Uterus (tissue), 4 donors: ENCODE measurements at places on chromosomes 3 and 15. TPM values are rescaled to one million over a fixed set of nuclear protein-coding genes. Genes with fewer than 3 reads are reported as not detected.

GRCh38 chr15:72199721-72200212 is 2.2 kb upstream of the GRAMD2A start:
- DNase-seq = peak; percentile 73
- no peak overlapping the region for H3K27ac ChIP-seq
- H3K4me1 ChIP-seq = peaks cover 5% of the 10 kb centered on the region
- no peak overlapping the region for H3K4me3 ChIP-seq

KCNAB1 gene
- total RNA-seq = 4.4 TPM

SERPINI2 gene
- not detected for total RNA-seq

STAC gene
- 2.8 TPM for total RNA-seq

DNA sequence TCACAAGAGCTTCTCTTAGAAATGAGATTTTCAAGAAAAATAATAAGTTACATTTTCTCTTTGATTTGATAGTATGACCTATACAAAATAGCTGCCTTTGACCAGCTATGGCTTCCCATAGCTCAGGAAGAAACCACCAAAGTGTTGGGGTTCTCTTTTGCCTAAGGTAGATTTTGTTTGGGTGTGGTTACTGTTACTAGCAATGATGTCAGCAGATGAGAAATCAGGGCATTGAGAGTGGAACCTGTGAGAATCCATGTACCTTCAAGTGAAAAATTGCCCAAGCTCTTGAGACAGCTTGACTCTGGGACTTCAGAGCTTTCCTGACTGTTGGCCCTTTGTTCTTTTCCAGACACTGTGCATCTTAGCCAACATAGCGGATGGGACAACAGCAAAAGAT is 45.6 kb downstream of the NME9 start:
- H3K4me3 ChIP-seq = no peak overlapping the region
- H3K27ac ChIP-seq = no peak overlapping the region
- DNase-seq = no peak
- H3K27me3 ChIP-seq = no peaks in the 10 kb centered on the region
- H3K4me1 ChIP-seq = no peaks in the 10 kb centered on the region
- H3K36me3 ChIP-seq = no peaks in the 10 kb centered on the region

MRPL46 gene
- 18.5 TPM for total RNA-seq

RLBP1 gene
- total RNA-seq = not detected

GRCh38 chr3:98817547-98818041 is 54.5 kb downstream of the ST3GAL6 start:
- H3K27ac ChIP-seq = no peak overlapping the region
- no peak for DNase-seq
- H3K36me3 ChIP-seq = no peaks in the 10 kb centered on the region

DNA sequence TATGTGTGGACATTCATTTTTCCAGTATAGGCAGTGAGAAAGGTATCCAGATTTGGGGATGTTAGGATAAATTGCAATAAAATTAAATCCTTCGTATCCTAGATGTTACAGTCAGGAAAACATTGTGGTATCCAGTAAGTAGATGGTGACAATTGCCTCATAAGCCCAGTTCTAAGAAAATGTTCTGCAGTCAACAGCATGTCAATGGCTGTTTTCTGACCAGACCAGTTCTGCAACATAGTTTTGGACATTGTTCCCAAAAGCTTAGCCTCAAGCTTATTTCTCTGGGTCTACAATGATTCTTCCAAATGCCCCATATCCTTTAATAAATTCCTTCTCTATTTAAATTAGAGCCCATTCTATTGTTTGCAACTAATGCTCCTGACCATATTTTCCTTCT is 480.7 kb downstream of the FHIT start:
- no peak overlapping the region for H3K4me3 ChIP-seq
- H3K27me3 ChIP-seq = no peaks in the 10 kb centered on the region
- no peak overlapping the region for H3K27ac ChIP-seq
- H3K36me3 ChIP-seq = no peaks in the 10 kb centered on the region
- no peak for DNase-seq

HESX1 gene
- not detected for total RNA-seq

DNA sequence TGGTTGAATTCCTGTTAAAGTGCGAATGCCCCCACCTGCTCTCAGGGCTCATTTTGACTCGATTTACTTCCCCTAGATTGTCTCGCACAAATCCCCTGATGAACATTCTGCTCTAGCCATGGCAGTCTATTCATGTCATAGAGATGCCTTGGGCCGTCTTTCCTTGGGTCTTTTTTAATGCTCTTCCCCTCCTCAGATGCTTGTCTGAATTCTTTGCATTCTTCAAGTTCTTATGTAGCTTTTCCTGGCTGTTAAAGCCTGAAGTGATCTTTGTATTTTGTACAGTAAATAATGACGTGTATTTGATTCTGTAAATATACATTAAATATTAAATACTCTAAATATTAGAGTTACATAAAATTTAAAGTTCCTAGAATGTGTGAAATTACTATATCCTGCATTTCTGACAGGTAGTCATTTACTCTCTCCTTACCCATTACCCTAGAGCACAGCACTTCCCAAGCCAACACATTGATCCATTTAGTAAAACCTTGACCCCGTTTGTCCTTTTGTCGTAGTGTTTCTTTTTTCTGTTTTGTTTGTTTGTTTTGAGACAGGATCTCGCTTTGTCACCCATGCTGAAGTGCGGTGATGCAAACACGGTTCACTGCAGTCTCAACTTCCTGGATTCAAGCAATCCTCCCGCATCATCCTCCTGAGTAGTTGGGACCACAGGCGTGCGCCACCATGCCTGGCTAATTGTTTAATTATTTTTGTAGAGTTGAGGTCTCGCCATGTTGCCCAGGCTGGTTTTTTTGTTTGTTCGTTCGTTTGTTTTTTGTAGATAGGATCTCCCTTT is 47.9 kb downstream of the YEATS2 start:
- H3K27me3 ChIP-seq = no peaks in the 10 kb centered on the region
- H3K36me3 ChIP-seq = no peaks in the 10 kb centered on the region
- no peak for DNase-seq
- H3K4me3 ChIP-seq = no peak overlapping the region
- no peak overlapping the region for H3K27ac ChIP-seq

CLDN16 gene
- total RNA-seq = 0.07 TPM

GRCh38 chr3:79906106-79906505 is 138.3 kb upstream of the ROBO1 start:
- no peak overlapping the region for H3K27ac ChIP-seq
- no peaks in the 10 kb centered on the region for H3K27me3 ChIP-seq
- no peak overlapping the region for H3K4me3 ChIP-seq
- DNase-seq = no peak

FRMD4B gene
- 19.5 TPM for total RNA-seq

DNA sequence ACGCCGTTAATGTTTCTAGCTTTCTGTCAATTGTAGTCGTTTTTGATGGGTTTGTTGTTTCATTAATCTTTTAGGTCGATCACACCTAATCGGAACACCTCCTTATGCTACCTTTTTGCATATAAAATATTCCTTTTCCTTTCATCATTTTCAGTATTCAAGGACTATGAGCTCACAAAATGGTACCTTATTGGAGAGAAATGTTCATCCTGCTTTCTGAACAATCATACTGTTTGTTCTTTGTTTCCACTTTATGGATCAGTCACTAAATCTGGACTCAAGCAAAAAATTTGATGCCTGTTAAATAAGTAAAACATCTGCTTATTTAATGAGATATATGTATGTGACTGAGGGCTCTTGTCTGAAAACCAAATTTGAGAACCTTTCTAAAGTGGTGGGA is 1.1 kb downstream of the KIF15 start:
- DNase-seq = no peak
- no peak overlapping the region for H3K27ac ChIP-seq
- H3K36me3 ChIP-seq = no peaks in the 10 kb centered on the region
- H3K4me1 ChIP-seq = peaks cover 4% of the 10 kb centered on the region

DNA sequence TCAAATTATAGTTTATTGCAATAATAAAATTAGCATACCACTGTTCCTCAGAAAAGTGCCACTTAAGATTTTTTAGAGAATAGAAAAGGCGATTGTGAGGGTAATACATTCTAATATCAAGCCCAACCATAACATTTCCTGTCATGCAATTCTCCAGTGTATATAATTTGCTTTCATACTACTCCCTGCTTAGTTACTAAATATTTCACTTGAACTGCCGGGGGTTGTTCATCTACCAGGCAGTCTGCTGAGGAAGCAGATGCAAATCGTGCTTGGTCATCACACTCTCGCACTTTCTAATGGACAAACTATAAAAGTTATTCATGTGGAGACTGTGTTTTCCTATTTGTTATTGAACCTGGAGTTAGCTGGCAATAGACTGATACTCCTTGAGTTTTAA is 645.6 kb upstream of the CBLB start:
- no peak overlapping the region for H3K4me3 ChIP-seq
- no peak for DNase-seq
- H3K27me3 ChIP-seq = no peaks in the 10 kb centered on the region
- H3K27ac ChIP-seq = no peak overlapping the region

MOBP gene
- 0.43 TPM for total RNA-seq

PLSCR2 gene
- not detected for total RNA-seq

SOX14 gene
- total RNA-seq = 0.14 TPM

RTP3 gene
- total RNA-seq = not detected

IVD gene
- total RNA-seq = 84.4 TPM

GRCh38 chr15:90019611-90020010 is 18.5 kb downstream of the ZNF710 start:
- no peaks in the 10 kb centered on the region for H3K36me3 ChIP-seq
- H3K27ac ChIP-seq = no peak overlapping the region
- no peaks in the 10 kb centered on the region for H3K4me1 ChIP-seq
- no peak overlapping the region for H3K4me3 ChIP-seq
- DNase-seq = no peak

GRCh38 chr3:126924458-126924857 is 58.5 kb upstream of the PLXNA1 start:
- no peak overlapping the region for H3K4me3 ChIP-seq
- H3K27ac ChIP-seq = no peak overlapping the region
- no peaks in the 10 kb centered on the region for H3K36me3 ChIP-seq

GRCh38 chr3:125573216-125573615 is 22.1 kb downstream of the OSBPL11 start:
- H3K4me1 ChIP-seq = no peaks in the 10 kb centered on the region
- no peak for DNase-seq

CELSR3 gene
- under 0.01 TPM for total RNA-seq

ITGA11 gene
- total RNA-seq = 37.3 TPM

XRN1 gene
- 95.3 TPM for total RNA-seq

DNA sequence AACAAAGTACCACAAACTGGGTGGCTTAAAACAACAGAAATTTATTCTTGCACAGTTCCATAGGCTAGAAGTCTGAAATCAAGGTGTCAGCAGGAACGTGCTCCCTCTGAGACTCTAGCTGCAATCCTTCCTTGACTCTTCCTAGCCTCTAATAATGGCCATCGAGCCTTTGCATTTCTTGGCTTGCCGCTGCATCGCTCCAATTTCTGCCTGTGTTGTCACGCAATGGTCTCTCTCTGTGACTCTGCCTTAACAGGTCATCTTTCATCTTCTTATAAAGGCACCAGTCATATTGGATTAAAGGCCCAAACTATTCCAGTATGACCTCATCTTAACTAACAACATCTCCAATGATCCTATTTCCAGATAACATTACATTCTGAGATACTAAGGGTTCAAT is 61.0 kb upstream of the FNDC3B start:
- no peaks in the 10 kb centered on the region for H3K36me3 ChIP-seq
- H3K4me1 ChIP-seq = peaks cover 4% of the 10 kb centered on the region
- H3K27ac ChIP-seq = no peak overlapping the region
- no peak overlapping the region for H3K4me3 ChIP-seq
- H3K27me3 ChIP-seq = no peaks in the 10 kb centered on the region

- H3K27ac ChIP-seq = no peak overlapping the region
- no peak for DNase-seq
- no peaks in the 10 kb centered on the region for H3K27me3 ChIP-seq
- H3K4me1 ChIP-seq = no peaks in the 10 kb centered on the region
- no peaks in the 10 kb centered on the region for H3K36me3 ChIP-seq
Observed at GRCh38 chr3:70108072-70108471, 108.5 kb downstream of the SAMMSON start.

DNA sequence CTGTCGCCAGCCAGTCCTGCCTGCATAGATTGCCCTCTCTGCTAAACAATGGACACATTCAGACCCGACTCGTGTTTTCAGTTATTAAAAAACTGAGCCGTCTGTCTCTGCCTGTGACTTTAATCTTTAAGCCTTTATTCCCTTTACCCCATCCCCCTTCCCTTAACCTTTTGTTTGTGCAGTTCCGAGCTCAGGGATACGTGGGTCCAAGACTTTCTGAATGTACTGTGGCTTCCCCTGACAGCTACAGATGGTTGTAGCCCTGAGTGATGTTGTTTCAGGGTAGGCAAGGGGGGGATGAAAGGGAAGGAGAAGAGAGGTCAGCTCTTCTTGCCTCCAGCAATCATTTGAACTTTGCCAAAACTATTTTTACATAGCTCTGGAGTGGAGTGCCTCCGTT is 44.6 kb downstream of the EEFSEC start:
- H3K4me3 ChIP-seq = no peak overlapping the region
- no peak for DNase-seq
- H3K27me3 ChIP-seq = no peaks in the 10 kb centered on the region
- H3K4me1 ChIP-seq = no peaks in the 10 kb centered on the region
- no peak overlapping the region for H3K27ac ChIP-seq

DNA sequence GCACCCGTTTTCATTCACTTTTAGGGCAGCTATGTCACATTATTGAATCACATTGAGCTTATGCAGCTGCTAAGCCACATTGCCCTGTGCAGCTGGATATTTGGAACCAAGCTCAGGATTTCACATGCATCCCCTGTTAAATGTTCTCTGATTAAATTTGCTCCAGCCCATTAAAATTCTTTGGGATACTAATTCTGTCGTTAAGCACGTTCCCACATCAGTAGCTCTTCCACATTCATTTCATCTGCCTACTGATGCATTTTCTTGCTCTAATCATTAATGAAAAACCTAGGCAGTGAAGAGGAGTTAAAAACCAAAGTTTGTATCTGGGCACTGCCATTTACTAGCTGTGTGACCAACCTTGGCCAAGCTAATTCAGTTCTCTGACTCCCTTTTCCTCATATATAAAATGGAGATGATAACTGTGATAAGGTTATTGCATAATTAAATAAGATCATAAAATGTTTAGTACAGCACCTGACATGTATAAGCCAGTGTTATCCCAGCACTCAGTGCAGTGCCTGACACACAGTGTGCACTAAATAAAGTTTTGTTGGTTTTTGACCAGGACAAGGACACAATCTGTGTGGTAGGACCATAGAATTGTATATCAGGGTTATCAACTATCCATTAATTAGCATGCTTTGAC is 222.2 kb upstream of the ATP11B start:
- H3K36me3 ChIP-seq = no peaks in the 10 kb centered on the region
- no peak overlapping the region for H3K4me3 ChIP-seq
- no peaks in the 10 kb centered on the region for H3K27me3 ChIP-seq
- no peaks in the 10 kb centered on the region for H3K4me1 ChIP-seq

GRCh38 chr3:128383316-128384235 is 83.1 kb downstream of the DNAJB8 start:
- peaks cover 9% of the 10 kb centered on the region for H3K4me1 ChIP-seq
- H3K27ac ChIP-seq = peak overlapping the region; percentile 83
- no peaks in the 10 kb centered on the region for H3K36me3 ChIP-seq
- no peaks in the 10 kb centered on the region for H3K27me3 ChIP-seq

PSTPIP1 gene
- total RNA-seq = 10.0 TPM

ROBO2 gene
- total RNA-seq = not detected
